ENCODE measurements at places on chromosomes 7 and 10.

DNA sequence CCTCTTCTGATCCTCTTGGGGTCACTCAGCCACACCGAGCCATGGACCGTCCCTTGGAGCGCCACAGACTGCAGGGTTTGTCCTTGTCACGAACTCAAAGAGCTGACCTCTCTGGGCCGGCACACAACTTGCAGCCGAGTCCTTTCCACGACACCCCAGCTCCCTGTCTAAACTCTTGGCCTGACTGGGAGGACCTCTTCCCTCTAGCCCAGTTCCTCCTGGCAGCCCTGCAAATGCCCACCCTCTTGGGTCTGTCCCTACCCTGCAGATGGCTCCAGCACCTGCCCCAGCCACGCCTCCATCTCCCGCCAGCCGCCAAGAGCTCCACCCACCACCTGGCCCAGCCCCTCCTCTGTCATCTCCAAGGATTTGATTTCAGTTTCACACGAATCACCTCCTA lies 339.2 kb downstream of the DNAJB6 start:
- no peak for DNase-seq

DNA sequence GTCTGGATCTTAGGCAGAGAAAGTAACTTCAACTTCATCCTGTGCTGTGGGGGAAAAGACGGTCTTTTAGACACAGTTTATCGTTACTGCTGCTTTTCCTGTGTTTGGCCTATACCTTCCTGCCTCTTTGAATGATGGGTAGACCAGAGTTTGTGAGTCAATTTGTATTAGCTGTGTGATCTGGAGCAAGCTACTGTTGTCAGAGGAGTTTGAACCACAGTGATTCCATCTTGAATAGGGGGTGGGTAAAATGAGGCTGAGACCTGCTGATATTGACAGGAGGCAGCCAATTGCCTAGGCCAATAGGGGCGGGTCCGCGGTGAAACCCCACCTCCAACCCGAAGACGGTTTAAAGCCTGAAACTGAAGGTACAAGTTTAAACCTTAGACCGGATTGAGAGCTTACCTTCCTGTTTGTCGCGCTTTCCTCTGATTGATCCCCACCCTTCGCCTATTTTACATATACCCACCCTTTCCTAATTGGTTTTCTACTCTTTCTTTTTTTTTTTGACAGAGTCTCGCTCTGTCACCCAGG lies 35.8 kb upstream of the EIF4H start:
- DNase-seq = no peak

- DNase-seq = no peak
These were observed 468.5 kb downstream of the LRMDA start for GRCh38 chr10:75899816-75900390.

- DNase-seq = no peak
These were observed 23.8 kb upstream of the CHN2 start for GRCh38 chr7:29170781-29171180.

- DNase-seq = no peak
These were observed 68.5 kb upstream of the SHH start for GRCh38 chr7:155880721-155881120.

GRCh38 chr10:45152726-45153125 lies 152.0 kb downstream of the ZNF22 start:
- DNase-seq = no peak

GRCh38 chr7:54355842-54356241 lies 186.3 kb upstream of the VSTM2A start:
- no peak for DNase-seq

DNA sequence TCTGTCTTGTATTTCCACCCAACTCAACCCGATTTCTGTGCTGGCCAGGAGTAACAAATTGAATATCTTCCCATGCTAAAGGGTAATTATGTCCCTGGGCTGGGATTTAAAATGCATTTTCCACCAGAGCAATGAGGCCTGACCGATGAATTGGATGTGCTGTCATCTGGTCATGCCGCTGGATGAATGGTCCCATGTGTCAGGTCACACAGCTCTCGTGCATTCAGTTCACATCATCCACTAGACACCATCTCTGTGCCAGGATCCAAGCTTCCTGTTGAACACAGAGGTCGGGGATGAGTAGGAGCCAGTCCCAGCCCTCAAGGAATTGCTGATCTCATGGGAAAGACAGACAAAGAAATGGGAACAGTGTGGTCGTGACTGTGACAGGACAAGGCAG lies 200.8 kb downstream of the ADRA2A start:
- no peak for DNase-seq

DNA sequence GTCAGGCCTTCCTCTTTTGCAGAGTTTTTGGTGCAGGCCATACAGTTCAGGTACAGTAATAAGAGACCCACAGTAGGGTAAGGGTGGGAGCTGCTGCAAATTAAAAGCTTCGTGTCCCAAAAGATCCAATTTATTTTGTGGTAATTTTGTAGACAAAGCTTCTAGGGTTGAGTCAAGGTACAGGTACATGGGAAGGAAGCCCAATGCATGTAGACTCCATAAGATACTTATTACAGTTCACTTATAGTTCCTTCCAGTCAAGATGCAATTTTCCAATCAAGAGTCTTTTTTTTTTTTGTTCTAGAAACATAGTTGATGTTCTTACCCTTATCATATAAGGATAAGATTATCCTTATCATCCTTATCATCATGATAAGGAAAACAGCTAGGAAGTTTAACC lies at the start of gene TAS2R4:
TSS of gene TAS2R4 (plus strand) at position 301 of the 400 bp plus-strand sequence. CDS start 1,815 bp downstream, outside the sequence.
- no peak for DNase-seq

DNA sequence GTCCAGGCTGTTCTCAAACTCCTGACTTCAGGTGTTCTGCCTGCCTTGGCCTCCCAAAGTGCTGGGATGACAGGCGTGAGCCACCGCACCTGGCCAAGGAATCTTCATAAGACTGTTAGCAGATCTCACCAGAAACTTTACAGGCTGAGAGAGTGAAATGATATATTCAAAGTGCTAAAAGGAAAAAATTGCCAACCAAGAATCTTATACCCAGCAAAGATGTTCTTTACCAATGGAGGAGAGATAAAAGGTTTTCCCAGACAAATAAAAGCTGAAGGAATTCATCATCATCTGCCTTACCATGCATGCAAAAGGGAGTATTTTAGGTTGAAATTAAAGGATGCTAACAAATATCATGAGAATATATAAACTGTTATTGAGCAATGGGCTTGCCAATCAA lies 23.6 kb downstream of the GIMAP7 start:
- no peak for DNase-seq

Data from posterior cingulate gyrus (tissue), 11 donors.